ENCODE measurements at places on chromosomes 13 and 19. TPM values are rescaled to one million over a fixed set of nuclear protein-coding genes. Genes with fewer than 3 reads are reported as not detected.

DNA sequence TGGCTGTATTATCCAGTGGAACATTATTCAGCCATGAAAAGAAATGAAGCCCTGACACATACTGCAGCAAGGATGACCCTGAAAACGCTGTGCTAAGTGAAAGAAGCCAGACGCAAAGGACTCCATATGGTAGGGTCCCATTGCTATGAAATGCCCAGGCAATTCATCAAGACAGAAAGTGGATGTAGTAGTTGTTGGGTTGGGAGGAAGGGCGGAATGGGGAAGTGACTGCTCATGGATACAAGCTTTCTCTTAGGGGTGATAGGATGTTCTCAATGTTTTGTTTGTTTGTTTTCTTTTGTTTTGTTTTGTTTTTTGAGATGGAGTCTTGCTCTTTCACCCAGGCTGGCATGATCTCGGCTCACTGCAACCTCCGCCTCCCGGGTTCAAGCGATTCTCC, 11.1 kb upstream of the CEACAM16 start:
- no peak for DNase-seq

DNA sequence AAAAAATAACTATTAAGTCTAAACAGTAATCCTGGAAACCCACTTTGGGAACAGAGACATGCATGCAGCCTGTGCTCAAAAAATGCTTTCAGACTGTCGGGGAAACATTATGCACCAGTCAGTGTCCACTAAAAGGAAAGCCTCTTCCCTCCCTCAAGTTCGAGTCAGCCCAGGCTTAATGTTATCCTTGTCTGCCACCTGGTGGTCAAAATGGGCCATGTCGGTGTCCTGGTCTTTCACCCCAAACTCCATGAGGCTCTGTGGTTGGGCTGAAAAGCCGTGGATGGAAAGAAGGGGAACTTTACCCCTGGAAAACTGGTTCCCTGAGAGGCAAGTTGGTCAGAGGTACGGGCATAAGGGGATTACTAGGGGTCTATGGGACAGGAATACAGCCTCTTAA, 88.4 kb upstream of the ZNF492 start:
- no peak for DNase-seq

DNA sequence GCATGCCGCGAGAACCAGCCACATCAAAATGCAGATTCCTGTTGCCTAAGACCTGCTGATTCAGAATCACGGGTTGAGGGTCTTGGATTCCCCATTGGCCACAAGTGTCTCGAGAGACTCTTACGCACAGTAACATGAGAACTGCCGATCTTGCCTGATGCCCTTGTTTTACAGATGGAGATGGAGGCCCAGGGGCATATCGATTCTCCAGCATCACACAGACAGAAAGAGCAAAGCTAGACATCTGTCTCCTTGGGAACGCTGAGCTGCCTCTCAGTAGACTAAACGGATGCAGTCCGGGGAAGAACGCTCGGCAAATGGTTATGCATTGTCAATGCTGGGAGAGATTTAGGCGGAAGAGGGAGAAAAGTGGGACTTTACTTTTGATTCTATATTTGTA, 5.4 kb downstream of the NLRP12 start:
- no peak for DNase-seq

GRCh38 chr19:36256064-36256463, 41.2 kb downstream of the ZNF146 start:
- DNase-seq, result no peak

DNA sequence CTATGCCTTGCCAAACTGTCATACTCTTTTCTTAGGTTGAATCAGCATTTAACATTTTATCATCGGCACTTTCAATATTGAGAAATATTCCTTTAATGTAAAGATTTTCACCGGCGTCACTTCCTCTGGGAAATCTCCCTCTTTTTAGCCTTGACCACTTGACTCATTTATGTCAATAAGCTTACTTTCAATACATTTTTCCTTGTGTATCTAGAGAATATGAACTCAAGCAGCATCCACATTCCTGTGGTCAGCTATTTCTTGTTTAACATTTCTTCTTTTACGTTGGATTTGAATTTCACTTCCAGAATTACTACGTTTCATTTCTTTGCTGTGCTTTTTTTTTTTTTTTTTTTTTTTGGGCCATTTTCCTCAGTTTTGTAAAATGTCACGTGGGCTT, 271.2 kb upstream of the HTR2A start:
- DNase-seq, result no peak

GRCh38 chr19:18203408-18203862, 407 bp downstream of the RAB3A start:
- DNase-seq, result no peak

DNA sequence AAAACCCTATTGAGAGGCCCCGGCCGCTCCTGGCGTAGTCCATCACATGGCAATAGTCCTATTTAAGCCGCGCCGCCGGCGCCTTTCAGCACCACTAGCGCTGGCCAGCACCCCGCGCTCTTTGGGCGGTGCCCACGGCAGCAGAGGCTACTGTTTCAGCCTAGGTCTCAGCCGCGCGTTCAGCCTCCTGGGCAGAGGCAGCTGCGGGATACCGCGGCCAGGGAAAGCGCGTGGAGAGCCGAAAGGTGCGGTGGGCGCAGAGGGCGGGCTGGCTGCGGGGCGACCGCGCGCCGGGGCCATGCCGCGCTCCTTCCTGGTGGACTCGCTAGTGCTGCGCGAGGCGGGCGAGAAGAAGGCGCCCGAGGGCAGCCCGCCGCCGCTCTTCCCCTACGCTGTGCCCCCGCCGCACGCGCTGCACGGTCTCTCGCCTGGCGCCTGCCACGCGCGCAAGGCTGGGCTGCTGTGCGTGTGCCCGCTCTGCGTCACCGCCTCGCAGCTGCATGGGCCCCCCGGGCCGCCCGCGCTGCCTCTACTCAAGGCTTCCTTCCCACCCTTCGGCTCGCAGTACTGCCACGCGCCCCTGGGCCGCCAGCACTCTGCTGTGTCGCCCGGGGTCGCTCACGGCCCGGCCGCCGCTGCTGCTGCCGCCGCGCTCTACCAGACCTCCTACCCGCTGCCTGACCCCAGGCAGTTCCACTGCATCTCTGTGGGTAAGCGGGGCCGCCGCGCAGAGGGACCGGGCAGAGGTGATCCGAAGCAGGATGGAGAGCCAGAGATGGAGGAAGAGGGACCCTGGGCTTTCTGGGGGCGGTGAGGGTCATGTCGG, at the start of gene GSX1:
GSX1 (plus strand) TSS at position 91 of the 826 bp plus-strand sequence; CDS start at position 299, 208 bp downstream.
- peak; percentile 69 for DNase-seq

GRCh38 chr19:2883686-2884439, 16.7 kb downstream of the ZNF556 start:
- DNase-seq, result no peak

DNA sequence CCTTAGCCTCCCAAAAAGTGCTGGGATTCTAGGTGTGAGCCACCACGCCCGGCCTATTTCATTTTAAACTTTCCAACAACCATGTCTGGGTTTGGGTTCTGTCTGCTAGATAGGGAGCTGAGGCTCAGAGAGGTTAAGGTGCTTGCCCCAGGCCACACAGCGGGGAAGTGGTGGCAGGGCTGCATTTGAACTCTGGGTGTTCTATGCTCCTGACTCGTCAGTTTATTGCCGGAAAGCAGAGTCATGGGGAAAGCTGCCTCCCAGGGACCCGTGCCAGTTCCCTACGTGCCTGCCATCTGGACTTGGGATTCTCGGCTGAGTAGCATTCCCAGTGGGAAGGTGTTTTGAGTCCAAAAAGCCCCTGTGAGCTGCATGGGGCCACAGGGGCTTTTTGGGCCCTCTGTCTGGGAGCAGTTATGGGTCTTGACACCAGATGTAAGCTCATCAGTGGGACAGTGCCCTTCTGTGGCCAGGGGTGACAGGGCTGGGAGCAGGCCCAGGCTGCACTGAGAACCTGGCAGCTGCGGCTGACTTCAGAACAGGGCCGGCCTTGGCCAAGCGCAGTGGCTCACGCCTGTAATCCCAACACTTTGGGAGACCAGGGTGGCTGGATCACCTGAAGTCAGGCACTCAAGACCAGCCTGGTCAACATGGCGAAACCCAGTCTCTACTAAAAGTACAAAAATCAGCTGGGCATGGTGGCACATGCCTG, 10.9 kb downstream of the RFX1 start:
- no peak for DNase-seq

The GZMM gene
- total RNA-seq, result not detected

The KLK1 gene
- not detected for total RNA-seq

The GNG7 gene
- total RNA-seq, result 0.96 TPM

Data from ascending aorta (tissue), 2 donors.